Stimulated activated CD8-positive, alpha-beta memory T cell treated with anti-CD3 and anti-CD28 coated beads, Interleukin-4, amount 100 ng/mL, for 1 hour (primary cell): ENCODE measurements at places on chromosomes 3 and 15.

- no peak for DNase-seq
These were observed 16.7 kb upstream of the EHD4 start for GRCh38 chr15:41988896-41989572.

GRCh38 chr3:127067116-127067910 is 84.4 kb downstream of the PLXNA1 start:
- DNase-seq = no peak

- no peak for DNase-seq
These were observed 1.7 kb downstream of the RASL12 start for GRCh38 chr15:65066001-65066634.

DNA sequence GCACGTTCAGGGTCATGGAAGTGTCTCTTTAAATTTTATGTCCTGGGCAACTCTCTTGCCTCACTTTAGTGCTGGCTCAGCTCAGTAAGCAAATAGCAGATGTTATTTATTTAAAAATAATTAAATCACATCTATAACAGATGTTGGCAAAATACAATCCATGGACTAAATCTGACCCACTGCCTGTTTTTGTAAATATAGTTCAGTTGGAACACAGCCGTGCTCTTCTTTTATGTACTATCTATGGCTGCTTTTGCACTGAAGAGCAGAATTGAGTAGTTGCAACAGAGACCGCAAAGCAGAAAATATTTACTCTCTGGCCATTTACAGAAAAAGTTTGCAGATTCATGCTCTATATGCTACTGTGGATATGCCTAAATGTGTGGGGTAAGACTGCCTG is 79.2 kb downstream of the SAMMSON start:
- no peak for DNase-seq

DNA sequence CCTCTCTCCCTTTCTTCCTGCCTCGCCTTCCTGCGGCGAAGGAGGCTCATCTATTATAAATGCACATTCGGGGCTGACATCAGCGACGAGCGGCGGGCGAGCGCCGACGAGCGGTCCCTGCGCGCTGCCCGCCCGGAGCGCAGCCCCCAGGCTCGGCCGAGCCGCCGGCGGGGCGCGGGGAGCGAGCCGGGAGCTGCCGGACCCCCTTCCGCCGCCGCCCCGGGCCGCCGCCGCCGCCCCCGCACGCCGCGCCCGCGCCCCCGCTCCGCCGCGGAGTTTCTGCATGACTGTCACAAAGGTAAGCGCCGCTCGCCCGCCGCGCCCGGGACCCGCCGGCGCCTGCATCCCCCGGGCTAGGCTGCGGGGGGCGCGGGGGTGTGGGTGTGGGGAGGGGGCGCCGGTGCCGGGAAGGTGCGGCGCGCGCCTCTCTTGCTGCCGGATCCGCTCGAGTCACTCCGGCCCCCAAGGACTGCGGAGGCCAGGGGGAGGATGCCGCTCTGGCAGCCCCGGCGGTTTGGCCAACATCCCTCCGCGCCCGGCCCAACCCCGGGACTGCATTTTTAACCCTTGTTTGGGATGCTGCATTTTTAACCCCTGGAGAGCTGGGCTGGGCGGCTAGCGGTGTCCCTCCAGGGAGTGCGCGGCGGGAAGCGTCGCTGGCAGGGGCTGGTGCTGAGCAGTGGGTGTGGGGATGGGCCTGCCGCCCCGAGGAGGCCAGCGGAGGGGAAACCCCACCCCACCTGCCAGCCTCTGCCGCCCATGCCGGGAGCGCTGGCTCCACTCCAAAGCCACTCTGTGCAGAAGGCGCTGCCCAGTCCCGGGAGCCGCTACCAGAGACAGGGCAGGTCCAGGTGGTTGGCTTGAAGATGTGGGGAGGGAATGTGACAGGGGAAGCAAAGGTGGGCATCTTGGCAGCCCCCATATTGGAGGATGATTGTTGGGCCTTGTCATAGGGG is at the start of gene CORO2B:
TSS of gene CORO2B (plus strand) at position 14 of the 956 bp plus-strand sequence. CDS start at position 284, 270 bp downstream.
- DNase-seq = no peak

DNA sequence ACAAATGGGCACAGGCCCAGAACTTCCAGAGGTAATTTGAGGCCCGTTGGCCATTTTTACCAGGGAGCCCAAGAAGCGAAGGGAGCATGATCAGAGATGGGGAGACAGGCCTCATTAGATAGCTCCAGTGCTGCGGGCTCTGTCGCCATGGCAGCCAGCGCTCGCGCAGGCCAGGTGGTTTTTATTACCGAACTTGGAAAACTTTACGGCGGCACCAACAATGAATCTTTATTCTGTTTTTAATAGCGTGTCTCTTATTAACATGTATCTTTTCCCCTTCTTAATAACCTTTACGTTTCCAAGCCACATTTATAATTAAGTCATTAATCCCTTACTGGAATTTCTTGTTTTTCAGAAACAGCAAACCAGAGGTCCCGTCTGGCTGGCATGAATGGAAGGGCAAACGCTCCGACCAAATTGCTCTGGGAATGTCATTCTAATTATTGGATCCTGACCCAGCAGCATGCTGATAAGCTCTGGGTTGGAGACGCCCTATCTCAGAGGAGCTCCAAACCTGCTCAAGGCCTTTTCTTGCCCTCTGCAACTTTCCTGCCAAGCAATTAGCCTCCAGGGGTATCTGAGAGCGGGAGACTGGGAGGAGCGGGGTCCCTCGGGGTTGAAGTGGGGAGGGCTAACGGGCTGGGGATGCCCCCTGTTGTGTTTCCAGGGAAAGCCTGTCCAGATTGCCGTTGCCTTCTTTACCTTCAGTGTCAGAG is 256.4 kb downstream of the TLE3 start:
- DNase-seq = no peak

GRCh38 chr3:170563712-170564423 is 22.0 kb downstream of the SLC7A14 start:
- no peak for DNase-seq

DNA sequence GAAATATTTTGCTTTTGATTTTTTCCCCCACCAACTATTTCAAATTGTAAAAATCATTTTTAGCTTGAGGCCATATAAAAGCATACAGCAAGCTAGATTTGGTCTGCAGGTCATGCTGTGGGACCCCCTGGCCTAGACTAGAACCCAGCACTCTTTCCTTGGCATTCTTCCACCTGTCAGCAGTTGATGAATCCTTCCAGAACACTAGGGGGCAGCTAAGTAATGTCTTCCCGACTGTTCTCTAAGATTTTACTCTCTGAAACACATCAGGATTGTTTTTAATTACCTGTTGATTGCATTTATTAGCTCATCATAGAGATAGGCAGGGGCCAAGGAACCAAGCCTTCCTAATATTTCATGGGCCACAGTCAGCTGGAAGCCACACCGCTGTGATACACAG is 174.5 kb downstream of the CACNA1D start:
- no peak for DNase-seq

DNA sequence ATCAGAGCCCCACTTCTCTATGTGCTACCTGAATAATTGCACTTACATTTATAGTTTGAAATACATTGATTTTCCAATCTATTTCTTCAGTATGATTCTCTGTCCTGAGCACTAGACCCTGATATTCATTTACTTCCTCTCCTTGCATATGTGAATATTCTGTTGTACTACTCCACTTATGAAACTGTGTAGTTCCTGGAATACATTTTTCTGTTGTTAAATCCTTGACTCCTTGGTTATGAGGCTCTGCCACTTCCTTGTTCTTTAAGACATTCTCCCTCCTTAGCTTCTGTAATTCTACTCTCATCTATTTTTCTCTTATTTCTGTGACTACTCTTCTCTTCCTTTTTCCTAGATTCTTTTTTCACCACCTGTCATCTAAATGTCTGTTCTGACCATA is 12.9 kb upstream of the MGA start:
- DNase-seq = no peak

- no peak for DNase-seq
These were observed 14.4 kb upstream of the DAPK2 start for GRCh38 chr15:64060716-64061115.

DNA sequence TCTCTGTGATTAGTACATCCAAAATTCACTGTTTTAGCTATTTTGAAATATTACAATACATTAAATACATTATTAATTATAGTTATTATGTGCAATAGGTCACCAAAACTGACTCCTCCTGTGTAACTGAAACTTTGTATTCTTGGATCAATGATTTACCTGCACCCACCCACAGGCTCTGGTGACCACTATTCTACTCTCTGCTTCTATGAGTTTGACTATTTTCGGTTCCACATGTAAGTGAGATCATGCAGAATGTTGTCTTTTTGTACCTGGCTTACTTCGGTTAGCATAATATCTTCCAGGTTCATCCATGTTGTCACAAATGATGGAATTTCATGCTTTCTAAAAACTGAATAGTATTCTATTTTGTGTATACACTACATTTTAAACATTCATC is 43.8 kb downstream of the SLC2A2 start:
- no peak for DNase-seq

- no peak for DNase-seq
These were observed 129.5 kb upstream of the UMPS start for GRCh38 chr3:124600765-124601164.

DNA sequence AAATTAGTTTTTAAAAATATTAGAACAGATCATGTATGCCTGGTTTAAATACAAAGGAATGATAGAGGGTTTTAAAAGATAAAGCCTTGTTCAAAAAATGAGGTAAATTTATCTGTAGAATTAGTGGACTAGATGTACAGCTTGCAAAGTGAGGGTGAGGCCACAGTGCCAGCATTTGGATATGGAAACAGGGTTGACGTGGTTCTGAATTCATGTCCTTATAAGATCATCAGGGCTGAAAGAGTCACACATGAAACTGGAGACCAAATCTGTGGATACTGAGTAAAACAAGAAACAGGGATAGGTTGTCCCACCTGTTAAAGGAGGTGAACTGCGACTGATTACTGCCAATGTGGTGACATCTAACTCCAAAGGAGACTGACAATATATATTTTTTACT is 46.3 kb downstream of the NCK1 start:
- DNase-seq = no peak

GRCh38 chr3:187186801-187187421 is 10.4 kb upstream of the RTP1 start:
- no peak for DNase-seq

DNA sequence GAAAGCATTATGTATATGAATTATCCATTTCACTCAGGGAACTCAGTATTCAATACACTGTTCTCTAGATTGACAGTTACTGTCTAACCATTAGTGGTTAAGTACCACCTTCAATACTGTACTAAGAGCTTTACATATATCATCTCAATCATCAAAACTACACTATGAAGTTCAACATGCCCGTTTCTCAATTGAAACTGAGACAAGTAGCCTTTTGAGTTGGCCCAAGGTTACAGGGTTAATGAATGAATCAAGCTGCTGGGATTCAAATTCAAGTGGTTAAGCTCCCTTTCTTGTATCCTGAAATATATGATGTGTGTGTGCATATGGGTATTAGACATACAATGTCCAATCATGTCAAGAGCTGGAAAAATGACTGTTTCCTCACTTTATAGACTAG is 5.8 kb downstream of the TASOR start:
- DNase-seq = no peak

DNA sequence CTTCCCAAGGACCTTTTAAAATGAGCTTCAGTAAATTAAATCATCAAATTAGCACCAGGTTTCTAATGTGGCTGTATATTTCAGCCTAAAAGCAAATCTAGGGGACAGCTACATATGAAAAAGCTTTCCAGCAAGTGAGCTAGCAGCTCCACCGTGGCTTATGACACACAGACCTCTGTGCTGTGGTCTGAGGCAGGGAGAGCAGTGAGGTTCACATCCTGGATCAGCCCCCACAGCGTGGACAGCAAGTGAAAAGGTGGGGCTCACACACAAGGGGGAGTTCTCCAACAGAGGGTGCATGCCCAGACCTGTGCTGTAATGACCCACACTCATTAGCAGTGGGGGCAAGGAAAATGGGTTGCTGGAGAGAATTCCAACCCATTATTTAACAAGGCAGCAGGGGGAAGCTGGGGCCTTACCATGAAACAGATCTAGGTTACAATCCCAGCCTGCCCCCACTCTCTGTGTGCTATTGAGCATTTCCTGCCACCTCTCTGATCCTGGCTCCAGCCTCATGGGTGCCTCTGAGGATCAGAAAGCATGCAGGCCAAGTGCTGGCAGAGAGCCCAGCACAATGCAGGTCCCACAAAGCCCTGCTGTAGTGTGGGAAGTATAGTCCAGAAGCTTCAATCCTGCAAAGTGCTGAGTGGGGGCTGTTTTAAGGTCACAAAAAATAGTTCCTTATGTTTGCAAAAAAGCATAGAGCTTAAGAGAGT is 48.2 kb downstream of the RASGRF1 start:
- DNase-seq = no peak

- no peak for DNase-seq
These were observed 327.3 kb upstream of the TLE3 start for GRCh38 chr15:70424937-70425411.

DNA sequence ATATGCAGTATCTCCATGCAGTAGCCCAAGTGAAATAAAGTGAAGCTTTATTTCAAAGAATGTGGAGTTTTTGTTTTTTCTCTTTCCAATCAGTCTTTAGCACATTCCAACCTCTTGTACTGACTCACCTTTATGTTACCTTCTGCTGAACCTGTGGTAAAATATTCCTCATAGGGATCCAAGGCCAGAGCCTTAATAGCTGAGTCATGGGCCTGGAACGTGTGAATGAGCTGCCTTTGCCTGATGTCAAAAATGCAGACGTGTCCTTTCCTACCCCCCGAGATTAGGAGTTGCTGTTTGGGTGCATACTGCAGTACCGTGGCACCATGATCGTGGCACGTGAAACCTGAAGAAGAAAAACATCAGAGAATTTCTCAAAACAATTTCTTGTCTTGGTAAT is 108.5 kb downstream of the GLDN start:
- DNase-seq = no peak

- no peak for DNase-seq
These were observed 57.9 kb downstream of the APBA2 start for GRCh38 chr15:28943611-28944230.

DNA sequence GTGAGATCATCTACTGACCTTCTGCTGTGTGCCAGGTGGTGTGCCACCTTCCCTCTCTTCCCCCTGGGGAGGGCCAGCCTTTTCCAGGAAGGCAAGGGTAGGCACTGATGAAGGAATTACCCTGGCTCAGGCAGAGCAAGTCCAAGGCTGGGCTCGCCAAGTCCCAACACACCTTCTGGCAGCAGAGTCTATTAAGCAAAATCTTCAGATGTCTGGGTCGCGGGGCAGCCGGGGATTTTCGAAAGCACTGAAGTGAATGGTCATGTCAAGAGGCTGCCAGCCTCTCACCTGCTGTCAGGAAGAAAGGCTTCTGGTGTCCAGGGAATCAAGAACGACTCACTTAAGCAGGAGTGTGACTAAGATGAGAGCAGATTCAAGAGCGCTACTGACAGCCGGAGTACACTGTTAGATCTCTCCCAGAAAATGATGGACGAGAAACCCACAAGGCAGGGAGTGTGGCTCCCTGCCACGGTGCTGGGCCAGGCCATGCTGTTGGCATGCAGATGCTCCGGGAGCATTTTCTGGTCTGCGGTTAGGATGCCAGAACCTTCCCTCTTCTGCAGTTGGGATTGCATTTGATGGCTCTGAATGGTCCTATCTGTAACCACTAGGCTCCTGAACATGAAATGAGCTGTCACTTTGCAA is 479.8 kb downstream of the SHQ1 start:
- no peak for DNase-seq

GRCh38 chr3:102791641-102792589 is 357.1 kb downstream of the ZPLD1 start:
- no peak for DNase-seq

- DNase-seq = no peak
These were observed 75.6 kb upstream of the CHRNB4 start for GRCh38 chr15:78716651-78717050.
